Right forelimb (tissue), 1 donor: ENCODE measurements at places on chromosomes 4 and X.

- DNase-seq: no peak
These were observed 7.4 kb downstream of the FATE1 start for GRCh38 chrX:151723156-151723760.

GRCh38 chrX:149512225-149512885, 7.2 kb upstream of the IDS start:
- no peak for DNase-seq

DNA sequence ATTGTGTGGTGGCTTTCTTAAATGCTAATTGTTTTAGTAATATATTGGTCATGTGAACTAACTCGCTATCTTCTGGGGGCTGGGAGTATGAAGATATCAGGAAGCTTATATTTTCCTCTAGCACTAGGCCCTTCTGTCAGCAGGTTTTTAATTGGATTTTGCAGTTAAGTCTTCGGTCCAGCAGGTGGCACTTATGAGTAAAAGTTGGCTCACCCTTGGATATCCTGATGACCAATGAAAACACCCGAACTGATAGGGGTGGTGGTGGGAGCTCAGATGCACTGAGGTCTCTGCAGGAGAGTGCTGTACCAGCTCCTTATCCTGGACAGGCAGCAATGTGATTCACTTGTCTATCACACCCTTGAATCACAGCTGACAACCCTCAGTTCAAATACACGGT, 1365.8 kb upstream of the DIAPH2 start:
- no peak for DNase-seq

DNA sequence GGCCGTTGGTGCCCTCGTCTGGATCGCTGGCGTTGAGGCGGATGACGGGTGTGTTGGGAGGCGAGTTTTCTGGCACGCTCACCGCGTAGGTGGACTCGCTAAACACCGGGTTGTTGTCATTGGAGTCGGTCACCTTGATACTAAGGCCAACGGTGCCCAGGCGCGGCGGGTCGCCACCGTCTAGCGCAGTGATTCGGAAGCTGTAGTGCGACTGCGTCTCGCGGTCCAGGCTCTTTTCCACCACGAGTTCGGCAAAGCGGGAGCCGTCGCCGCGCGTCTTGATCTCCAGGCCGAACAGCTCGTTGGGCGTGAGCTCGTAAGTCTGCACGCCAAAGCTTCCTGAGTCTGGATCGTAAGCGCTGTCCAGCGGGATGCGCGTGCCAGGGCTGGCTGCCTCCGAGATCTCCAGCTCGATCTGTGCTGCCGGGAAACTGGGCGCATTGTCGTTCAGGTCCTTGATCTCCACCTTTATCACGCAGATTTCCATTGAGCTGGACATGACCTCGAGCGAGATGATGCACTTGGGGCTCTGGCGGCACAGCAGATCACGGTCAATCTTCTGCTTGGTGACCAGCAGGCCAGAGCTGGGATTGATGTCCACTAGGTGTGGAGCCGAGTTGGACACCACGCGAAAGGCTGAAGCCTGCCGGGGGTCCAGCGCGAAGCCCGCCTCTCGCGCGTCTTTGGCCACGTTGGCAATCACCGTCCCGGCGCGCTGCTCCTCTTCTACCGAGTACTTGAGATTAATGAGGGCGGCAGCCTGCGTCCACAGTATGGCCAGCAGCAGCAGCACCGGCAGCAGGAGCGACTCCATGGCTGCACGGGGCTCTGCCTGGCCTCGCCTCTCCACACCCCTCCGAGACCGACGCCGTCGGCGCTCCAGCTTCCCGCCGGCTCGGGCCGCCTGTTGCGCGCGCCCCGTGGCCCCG, 2.0 kb downstream of the PCDH19 start:
- DNase-seq: peak; percentile 50

- no peak for DNase-seq
These were observed 33.6 kb downstream of the GSPT2 start for GRCh38 chrX:51776851-51777250.

GRCh38 chr4:31230594-31230993, 510.4 kb downstream of the PCDH7 start:
- no peak for DNase-seq

- no peak for DNase-seq
These were observed 228.1 kb downstream of the QDPR start for GRCh38 chr4:17283832-17284231.

DNA sequence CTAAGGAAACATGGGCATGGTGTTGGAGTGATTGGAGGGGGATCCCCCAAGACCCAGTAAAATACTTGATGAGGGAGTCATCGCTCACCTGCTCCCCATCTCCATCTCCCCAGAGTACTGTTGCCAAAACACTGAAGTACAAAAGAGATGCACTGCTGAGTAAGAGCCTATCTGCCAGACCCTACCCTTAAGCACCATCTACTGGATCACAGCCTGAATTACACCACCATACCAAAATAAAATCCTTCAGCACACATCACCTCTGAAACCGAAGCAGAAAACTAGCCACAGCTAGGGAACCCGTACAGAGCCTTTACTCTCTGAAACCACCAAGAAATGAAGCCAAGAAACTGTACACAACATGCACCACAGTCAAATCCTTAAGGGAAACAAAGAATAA, 466.3 kb upstream of the ACTRT1 start:
- DNase-seq: no peak

DNA sequence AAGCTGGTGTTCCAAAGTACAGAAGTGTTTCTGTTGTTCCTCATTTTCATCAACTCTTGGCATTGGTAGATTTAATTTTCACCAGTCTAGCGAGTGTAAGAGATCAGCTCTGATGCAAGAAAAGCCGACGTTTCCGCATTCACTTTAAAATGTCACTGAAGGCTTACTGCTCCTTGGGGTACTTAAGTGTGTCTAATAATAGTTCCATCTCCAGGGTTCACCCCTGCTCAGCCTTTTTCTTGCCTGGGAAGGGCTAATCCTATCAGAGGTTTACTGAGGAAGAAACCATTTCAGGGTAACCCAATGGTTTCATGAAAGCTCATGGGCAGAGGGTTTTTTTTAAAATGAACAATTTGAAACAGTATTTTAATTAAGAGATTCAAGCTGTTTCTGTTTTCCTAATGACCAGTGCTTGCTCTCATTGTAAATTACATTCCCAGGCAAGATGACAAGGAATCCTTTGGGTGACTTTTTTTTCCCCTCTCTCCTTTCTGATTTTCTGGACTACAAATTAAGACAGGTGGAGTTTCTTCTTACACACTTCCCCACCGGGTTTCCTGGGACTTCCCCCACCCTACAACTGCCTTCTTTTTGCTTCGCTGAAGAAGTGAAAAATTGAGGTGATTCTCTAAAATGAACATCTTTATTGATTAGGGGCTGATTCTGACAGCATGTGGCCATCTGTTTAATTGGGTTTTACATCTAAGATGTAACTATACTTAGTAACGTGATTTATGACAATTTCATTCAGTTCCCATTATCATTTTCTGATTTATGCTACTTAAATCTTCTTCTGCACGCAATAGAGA, 78.7 kb upstream of the CBLL2 start:
- DNase-seq: no peak

- no peak for DNase-seq
These were observed 59.7 kb downstream of the NEIL3 start for GRCh38 chr4:177369372-177369771.

GRCh38 chr4:185721190-185722028, 90.6 kb downstream of the SORBS2 start:
- no peak for DNase-seq

GRCh38 chrX:154368630-154369448, 5.6 kb downstream of the FLNA start:
- DNase-seq: peak; percentile 67

- no peak for DNase-seq
These were observed 5.7 kb upstream of the AMELX start for GRCh38 chrX:11287505-11287904.

- DNase-seq: no peak
These were observed 161.0 kb upstream of the FAM241A start for GRCh38 chr4:111984169-111984819.

GRCh38 chr4:4425119-4425690, 38.3 kb downstream of the NSG1 start:
- DNase-seq: no peak

- no peak for DNase-seq
These were observed 542.4 kb upstream of the FAM241A start for GRCh38 chr4:111602848-111603247.

DNA sequence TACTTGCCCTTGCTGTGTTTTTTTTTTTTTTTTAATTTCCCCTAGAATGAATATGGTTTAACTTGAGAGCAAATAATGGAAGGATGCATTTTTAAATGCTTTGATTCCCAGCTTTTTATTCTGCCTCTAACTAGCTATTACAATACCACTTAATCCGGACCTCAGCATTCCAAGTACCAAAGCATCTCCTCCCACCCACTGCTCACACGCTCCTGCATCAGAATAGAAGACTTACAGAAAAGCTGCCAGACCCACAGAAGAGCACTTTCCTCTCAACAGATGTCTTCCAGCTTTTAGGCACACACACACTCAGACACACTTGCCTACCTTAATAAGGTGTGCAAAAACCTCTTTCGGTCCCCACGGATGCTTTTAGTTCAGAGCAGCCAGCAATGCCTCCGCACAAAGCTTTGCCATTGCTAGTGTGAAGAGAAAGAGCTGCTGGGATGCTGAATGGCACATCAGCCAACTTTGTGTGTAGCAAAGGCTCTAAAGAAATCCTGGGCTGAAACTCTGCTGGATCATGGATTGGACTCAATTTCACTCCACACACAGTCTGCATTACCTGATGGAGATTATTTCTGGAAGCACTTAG, 1056.2 kb downstream of the DMD start:
- DNase-seq: no peak

DNA sequence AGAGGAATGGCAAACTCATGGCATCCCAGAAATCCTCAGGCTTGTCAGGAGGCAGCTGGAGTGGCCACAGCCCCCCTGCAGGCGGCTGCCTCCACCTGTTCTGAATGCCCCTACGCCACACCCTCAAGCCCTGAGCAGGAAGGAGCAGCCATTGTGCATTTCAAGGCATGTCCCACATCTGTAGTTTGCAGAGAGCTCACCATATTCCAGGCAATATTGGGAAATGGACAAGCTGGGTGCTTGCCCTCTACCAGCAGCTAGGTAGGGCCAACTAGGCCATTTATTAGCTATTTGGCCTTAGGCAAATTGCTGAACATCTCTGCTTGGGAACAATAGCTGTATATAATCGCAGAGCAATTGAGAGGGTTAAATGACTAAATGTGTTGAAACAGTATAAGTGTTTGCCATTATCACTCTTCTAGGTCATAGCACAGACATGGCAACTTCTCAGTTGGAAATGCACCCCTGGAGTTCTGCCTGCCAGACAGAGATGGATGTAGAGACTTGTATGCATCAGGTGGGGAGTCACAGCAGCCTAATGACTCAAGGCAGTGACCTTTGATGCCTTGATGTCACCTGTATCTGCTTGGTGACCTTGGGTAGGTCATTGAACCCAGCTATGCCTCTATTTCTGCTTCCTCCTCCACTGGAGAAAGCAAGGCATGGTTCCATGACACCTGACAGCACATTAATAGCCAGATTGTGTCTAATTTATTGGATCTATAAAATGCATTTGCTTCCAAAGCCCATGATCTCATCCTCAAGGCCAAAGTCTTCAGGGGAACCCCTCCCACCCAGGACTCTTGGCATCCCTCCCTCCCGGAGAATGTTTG, 52.8 kb downstream of the FHDC1 start:
- DNase-seq: no peak

DNA sequence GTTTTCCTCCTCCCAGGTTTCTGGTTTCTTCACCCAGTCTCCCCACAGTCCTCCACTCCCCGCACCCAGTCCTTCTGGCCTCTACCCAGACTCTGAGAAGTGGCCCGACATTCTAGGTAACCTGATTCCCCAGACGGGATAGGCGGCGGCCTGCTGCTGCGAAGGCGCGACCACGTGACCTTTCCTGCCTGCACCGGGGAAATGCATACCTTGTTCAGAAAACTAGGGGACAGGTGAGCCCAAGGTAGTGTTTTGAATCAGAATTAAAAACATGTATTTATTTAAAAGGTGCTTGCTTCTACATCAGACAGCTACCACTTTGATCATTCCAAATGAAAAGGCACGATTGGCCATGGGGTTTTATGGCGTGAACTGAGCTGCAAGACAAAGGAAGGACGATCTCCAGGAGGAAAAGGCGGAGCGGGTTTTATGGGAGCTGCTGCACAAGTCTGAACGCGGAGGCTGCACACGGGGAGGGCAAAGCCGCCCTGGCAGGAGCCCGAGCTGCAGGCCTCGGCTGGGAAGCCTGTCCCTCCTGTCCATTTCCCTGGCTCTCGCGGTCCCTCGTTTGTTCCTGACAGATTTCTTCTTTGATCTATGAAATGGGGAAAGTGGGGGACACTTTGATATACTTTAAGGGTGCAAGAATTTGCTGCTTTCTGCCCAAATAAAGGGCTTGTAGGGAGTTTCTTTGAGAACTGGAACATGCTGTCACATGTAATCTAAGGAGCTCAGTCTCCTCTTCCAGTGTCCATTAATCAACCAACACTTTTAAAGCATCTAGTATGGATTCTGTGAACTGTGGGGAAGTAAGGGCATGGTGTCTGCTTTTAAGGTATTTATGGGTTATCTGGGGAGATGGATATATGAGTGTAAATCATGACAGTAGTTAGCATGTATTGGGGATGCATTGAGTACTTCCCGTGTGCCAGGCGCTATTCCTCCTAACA, 150.9 kb downstream of the SPRY1 start:
- DNase-seq: no peak

- DNase-seq: no peak
These were observed 249.6 kb downstream of the OPHN1 start for GRCh38 chrX:68183612-68184214.

DNA sequence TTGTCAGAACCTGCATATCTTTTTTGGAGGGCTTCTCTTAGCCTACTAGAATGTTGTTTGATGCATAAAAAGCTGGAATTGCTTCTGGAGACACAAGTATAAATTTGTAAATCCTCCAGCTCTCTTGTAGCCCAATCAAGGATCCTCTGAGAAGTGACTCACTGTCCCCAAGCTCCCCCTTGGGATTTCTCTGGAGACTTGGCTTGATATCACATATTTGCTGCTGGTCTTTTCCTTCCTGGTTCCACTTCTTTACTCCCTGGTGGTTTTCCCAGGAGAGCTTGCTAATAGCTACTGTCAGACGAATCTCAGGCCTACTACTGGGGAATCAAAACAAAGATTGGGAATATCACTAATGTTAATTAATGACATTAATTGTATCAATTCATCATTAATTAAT, 173.1 kb downstream of the STK32B start:
- DNase-seq: no peak

DNA sequence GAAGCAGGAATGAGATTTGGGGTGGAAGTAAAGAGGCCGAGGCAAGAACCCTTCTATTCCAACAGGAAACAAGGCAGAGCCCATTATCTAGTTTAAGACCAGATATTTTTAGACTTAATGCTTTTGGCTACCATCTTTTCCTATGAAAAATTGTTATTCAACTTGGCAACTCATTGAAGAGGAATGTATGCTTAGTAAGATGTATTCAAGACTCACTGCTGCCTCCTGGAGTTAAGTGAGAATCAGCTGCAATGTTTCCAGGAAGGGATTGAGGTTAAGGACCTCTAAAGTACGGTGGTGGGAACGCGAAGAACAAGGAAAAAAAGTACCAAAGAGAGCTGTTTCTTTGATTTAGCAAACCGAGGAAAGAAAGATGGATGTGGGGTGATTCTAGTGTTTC, 89.1 kb downstream of the RAPGEF2 start:
- no peak for DNase-seq

GRCh38 chr4:23937173-23937572, 47.3 kb upstream of the PPARGC1A start:
- DNase-seq: no peak
